ENCODE measurements at places on chromosomes 4 and X. TPM values are rescaled to one million over a fixed set of nuclear protein-coding genes. Genes with fewer than 3 reads are reported as not detected.

Gene STK32B
- not detected for total RNA-seq

GRCh38 chr4:87659247-87659931, 9.3 kb downstream of the DMP1 start:
- no peak for DNase-seq
- no peaks in the 10 kb centered on the region for H3K4me1 ChIP-seq
- no peak overlapping the region for H3K4me3 ChIP-seq
- H3K27me3 ChIP-seq, result no peaks in the 10 kb centered on the region

DNA sequence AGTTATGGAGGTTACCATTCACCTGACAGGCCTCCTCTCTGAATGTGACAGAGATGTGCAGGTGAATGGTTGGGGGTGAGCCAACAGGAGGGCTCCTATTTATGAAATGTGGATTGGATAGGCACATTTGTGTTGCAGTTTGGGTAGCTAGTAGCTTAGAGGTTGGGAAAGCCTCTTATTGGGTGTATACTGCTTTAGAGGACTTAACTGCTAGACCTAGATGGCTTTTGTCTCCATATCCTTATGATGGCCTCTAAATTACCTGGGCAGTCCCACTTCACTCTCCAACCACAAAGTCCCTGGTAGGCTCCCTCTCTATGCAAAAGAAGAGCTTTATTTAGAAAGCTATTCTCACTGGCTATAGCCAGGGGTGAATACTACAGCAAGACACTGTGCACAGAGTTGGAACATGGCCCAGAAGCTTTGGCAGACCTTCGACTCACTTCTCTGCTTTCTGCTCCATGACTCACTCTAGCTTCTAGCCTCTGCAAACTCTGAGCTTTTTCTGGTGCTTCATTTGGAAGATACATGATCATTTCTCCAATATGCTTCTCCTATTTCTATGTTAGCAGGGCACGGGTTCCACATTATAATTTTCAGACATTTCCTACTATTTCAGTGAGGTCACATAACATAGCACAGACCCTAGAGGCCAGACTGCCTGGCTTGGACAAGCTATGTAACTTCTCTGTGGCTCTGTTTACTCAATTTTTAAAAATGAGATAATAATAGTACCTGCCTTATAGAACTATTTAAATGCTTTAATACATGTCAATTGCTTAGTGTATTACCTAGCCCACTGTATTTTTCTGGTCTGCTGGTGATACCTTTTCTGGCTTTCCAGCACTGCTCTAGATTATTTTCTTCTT, 6.0 kb upstream of the VGLL1 start:
- no peak overlapping the region for H3K27ac ChIP-seq
- peaks cover 16% of the 10 kb centered on the region for H3K4me1 ChIP-seq
- no peak overlapping the region for H3K4me3 ChIP-seq
- peaks cover 15% of the 10 kb centered on the region for H3K36me3 ChIP-seq
- no peaks in the 10 kb centered on the region for H3K27me3 ChIP-seq

DNA sequence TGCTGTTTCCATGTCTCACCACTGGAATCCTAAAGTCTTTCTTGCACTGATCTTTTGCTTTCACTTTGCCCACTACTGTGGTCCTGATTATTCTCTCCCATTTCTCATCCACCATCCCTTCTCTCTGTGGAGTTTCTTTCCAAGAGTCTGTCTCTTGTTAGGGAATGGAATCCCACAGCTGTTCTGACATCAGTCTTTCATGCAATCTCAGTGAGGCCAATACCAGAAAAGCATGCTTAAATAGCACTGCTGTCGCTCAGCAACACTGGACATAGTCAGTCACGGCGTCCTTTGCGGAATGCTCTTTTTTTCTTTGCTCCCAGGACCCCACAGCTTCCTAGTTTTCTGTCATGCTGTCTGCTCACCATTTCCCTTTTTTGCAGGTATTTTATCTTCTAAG, 20.1 kb downstream of the SLITRK4 start:
- no peaks in the 10 kb centered on the region for H3K27me3 ChIP-seq
- H3K27ac ChIP-seq, result no peak overlapping the region
- H3K4me3 ChIP-seq, result no peak overlapping the region
- no peaks in the 10 kb centered on the region for H3K4me1 ChIP-seq
- no peak for DNase-seq
- H3K36me3 ChIP-seq, result no peaks in the 10 kb centered on the region

GRCh38 chr4:16195209-16195608, 31.1 kb downstream of the TAPT1 start:
- no peaks in the 10 kb centered on the region for H3K27me3 ChIP-seq
- peaks cover 18% of the 10 kb centered on the region for H3K36me3 ChIP-seq
- peaks cover 22% of the 10 kb centered on the region for H3K4me1 ChIP-seq
- H3K4me3 ChIP-seq, result no peak overlapping the region
- no peak for DNase-seq

Gene POU3F4
- not detected for total RNA-seq

Gene ABCD1
- 16.0 TPM for total RNA-seq

GRCh38 chr4:157803421-157803820, 369.4 kb downstream of the GASK1B start:
- H3K27me3 ChIP-seq, result no peaks in the 10 kb centered on the region
- no peak overlapping the region for H3K27ac ChIP-seq
- no peaks in the 10 kb centered on the region for H3K36me3 ChIP-seq
- H3K4me1 ChIP-seq, result no peaks in the 10 kb centered on the region
- H3K4me3 ChIP-seq, result no peak overlapping the region

GRCh38 chrX:70338290-70338689, 48.4 kb downstream of the KIF4A start:
- H3K4me3 ChIP-seq, result no peak overlapping the region
- no peaks in the 10 kb centered on the region for H3K27me3 ChIP-seq
- peaks cover 44% of the 10 kb centered on the region for H3K36me3 ChIP-seq
- H3K4me1 ChIP-seq, result peaks cover 24% of the 10 kb centered on the region

- no peak overlapping the region for H3K4me3 ChIP-seq
- no peaks in the 10 kb centered on the region for H3K4me1 ChIP-seq
- DNase-seq, result no peak
- no peak overlapping the region for H3K27ac ChIP-seq
- no peaks in the 10 kb centered on the region for H3K27me3 ChIP-seq
- no peaks in the 10 kb centered on the region for H3K36me3 ChIP-seq
Measured at GRCh38 chr4:146381263-146381872, 140.4 kb downstream of the SLC10A7 start.

Gene WDR13
- total RNA-seq, result 37.8 TPM

- no peak for DNase-seq
- no peaks in the 10 kb centered on the region for H3K27me3 ChIP-seq
- H3K36me3 ChIP-seq, result peaks cover 3% of the 10 kb centered on the region
Measured at GRCh38 chrX:148281920-148282319, 218.5 kb upstream of the AFF2 start.

Gene FAM149A
- total RNA-seq, result 0.50 TPM

Gene SLIT2
- total RNA-seq, result not detected

DNA sequence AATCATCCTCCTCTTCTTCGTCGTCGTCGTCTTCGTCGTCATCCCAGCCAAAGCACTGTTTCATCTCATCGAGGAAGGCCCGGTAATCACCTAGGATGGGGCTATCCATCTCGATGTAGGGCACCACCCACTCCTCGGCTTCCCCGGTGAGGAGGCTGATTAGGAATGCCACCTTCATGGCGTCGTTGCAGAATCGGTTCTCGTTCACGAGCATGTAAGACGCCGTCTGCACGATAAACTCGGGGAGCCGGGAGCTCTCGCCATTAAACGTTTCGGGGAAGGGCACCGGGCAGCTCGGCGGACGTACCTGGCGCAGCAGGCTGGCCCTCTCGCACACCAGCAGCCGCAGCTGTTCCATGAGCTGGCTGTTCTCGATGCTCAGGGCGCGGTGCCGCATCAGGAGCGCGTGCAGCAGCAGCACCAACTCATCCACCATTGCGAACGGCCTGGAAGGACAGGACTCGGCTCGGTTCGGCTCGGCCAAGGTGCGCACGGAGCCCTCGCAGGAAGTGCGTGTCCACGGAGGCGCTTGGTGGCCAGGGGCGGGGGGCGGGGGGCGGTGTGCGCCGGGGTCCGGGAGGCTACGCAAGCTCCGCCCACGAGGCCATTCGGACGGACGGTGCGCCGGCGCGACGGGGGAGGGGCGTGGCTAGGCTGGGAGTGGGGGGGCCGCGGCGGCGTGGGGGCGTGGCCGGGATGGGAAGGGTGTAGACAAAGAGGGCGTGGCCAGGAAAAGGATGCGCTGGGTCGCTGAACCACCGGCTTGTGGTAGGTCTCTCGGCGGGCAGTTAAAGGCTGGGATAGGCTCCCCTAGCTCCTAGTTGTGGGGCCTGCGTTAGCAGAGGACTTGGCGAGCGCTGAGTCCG, at the start of gene LDOC1:
Gene LDOC1 (minus strand): TSS at position 544 of the 866 bp plus-strand sequence. CDS start 108 bp downstream, at position 436.
- H3K36me3 ChIP-seq, result no peaks in the 10 kb centered on the region
- DNase-seq, result peak; percentile 69
- peak within 1 kb of the TSS; percentile 78 for H3K27ac ChIP-seq

GRCh38 chr4:31682796-31683195, 962.6 kb downstream of the PCDH7 start:
- H3K27me3 ChIP-seq, result no peaks in the 10 kb centered on the region
- DNase-seq, result no peak
- no peaks in the 10 kb centered on the region for H3K36me3 ChIP-seq
- H3K27ac ChIP-seq, result no peak overlapping the region

Gene FGG
- total RNA-seq, result not detected

Gene ENPEP
- not detected for total RNA-seq

Gene SPATA18
- 0.73 TPM for total RNA-seq

All from activated CD4-positive, alpha-beta T cell treated with anti-CD3 and anti-CD28 coated beads, Interleukin-2, amount 10 ng/mL, durations not matched to agents 7 days and 5 days (primary cell).